NCI-H2107 (cell line): ENCODE measurements at places on chromosomes 7 and 10.

DNA sequence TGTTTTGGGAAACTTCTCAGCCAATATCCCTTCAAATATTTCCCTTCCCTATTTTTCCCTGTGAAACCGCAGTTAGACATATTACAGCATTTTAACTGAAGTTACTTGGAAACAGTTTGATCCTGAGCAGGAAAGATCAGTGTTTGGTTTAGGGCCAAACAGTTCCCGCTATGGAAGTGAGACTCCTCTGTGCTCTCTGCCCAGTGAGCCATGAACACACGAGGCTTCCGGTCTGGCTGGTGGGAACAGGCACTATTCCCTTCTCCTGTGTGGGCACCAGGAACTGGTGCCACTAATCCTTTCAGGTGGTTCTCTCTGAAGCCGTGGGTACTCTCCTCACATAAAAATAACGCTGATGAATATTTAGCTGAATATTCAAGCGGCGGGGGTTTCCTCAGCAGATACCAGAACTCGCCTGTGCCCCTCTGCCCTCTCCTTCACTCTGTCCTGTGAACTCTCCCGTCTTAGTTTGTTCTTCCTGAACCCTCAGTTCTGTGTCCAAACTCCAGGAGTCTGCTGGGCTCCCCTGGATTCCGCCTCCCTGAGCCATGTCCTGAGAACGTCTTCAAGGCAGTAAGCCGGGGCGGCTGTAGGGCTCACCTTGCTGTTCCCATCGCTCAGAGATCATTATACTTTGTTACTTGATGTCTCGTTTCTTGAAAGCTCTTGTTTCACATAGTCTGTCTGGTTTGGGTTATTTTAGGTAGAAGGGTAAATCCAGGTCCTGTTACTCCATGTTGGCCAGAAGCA lies 25.7 kb downstream of the FOXL3 start:
- no peak for DNase-seq

- DNase-seq = no peak
Observed at GRCh38 chr7:1741751-1742554, 71.9 kb downstream of the ELFN1 start.

DNA sequence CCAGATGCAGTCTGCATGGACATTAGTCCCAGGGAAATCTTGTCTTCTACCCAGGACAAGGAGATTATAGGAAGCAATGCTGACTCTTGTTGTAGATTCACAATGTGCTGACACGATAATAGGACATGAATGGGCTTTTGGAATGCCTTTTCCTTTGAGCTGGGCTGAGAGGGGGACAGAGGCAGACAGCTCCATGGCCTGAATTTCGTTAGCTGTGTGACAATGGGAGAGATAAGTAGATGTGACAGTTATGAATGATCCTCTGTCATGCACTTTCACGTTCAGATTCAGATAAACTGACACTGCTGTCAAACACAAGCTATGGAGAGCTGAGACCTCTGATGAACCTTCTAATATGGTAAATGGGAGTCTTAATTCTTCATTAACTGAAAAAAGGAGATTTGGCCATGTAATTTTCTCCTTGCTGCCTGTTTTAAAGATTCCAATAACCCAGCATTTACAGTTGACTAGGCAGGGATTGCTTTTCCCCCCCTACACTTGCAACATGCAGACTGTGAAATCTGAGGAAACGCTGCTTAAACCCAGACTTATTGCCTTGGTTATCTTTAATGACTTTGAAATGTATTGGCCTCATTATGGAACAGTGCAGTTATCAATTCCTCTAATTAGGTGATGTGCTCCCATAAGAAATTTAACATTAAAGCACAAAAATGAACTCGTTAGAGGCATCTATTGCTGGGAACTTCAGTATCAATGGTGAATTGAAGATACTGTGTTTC lies 669.3 kb downstream of the AUTS2 start:
- no peak for DNase-seq

GRCh38 chr10:8214587-8214986 lies 160.1 kb downstream of the GATA3 start:
- DNase-seq = no peak

DNA sequence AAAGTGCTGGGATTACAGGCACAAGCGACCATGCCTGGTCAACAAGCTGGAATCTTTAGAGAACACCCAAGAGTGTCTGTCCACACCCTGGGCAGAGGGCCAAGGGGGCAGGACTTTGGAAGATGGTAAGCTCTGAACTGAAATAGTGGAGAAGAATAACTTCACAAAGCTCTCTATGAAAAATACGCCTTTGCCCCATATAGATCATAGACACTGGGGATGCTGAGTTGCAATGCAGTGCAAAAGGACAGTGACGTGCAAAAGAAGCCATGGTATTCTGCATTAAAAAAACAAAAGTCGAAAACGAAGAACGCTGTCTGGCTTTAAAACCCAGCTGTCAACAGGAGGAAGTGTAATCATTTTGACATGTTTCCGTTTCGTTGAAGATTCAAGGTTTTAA lies 353.6 kb downstream of the CALN1 start:
- no peak for DNase-seq

DNA sequence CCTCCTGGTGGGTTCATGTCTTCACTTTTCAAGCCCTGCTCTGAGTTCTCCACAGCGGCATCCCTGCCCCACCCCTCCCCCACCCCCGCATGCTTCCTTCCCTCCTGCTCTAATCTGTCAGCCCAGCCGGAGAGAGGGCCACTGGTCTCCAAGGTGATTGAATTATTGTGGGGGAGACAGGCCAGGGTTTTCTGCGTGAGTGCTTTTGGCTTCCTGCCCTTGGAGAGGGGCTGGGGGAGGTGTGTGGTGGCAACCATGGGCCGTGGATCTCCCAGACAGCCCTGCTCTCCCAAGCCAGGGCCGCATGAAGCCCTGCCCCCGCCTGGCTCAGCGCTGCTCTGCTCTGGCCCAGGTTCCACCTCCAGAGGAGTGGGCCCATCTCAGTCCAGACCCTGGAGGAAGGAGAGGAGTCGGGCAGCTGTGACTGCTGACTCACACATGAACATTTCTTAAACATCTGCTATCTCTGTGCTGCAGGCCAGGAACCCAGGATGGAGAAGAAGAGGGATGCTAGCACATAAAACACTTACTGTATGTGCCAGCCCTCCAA lies 109.9 kb downstream of the ZMIZ1 start:
- no peak for DNase-seq

DNA sequence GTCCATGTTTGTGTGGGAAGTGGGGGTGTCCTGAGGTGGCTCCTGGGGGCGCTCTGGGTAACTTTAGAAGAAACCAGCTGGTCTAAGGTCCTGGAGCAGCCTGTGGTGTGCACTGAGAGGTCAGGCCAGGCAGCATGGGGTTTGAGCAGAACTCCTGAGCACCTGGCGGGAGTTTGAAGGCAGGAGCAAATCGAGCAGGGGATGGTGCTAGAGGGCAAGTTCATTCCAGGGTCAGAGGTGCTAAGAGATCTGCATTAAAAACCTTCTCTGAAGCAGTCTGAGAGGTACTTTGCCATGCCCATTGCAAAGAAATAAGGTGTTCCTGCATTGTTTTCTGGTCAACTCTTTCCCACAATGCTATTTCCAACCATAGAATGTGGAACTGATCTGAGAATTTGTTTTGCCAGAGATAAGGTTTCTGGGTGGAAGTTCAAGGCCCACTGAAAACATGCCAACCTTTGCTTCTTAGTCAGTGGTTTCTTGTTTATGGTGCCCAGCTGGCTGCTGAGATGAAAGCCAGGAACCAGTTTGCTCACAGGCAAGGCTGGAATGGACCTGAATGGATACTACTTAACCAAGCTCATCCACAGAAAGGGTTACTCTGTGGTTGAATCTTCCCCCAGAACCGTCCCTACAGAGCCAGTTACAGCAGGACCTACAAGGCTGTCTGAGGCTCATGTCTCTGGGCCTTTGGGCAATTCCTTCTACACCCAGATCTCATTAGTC lies 136.3 kb upstream of the TMEM72 start:
- DNase-seq = no peak
